GM03348 (cell line): ENCODE measurements at places on chromosomes 7 and 10.

GRCh38 chr10:56943221-56943755 lies 582.2 kb upstream of the ZWINT start:
- DNase-seq: no peak

GRCh38 chr10:43963379-43963778 lies 314.7 kb upstream of the ZNF32 start:
- DNase-seq: no peak

- peak; percentile 18 for DNase-seq
Observed at GRCh38 chr7:68619526-68619925, 978.7 kb upstream of the AUTS2 start.

- DNase-seq: no peak
Observed at GRCh38 chr10:101768791-101769170, 7.1 kb downstream of the FGF8 start.

GRCh38 chr10:93123766-93124165 lies 50.1 kb downstream of the CYP26A1 start:
- no peak for DNase-seq

- no peak for DNase-seq
Observed at GRCh38 chr10:46042527-46042926, 3.5 kb downstream of the MSMB start.

DNA sequence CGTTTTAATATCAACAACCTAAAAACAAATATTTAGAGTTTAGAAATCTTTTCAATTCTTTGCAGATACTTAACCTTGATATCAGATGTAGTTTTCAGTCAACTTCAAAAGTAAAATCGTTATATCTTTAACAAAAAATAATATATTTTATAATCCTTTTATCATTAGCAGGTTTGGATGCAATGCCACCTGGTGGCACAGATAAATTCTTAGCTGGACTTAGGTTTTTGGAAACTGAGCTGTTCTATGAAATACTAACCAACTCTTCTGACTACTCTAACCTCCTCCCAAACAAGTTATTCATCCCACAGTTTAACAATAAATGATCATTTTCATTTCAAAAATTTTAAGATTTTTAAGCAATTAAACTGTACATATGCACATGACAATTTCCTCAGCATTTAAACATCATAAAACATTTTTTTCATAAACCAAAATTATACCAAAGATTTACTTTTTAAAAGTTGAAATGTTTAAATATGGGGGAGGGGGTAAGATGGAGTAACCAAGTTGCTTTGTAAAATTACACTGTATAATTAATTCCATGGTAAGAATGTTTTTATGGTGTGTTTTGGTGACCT lies 56.9 kb downstream of the HIBADH start:
- DNase-seq: peak; percentile 24

GRCh38 chr10:124066781-124067714 lies 26.4 kb downstream of the CHST15 start:
- no peak for DNase-seq

DNA sequence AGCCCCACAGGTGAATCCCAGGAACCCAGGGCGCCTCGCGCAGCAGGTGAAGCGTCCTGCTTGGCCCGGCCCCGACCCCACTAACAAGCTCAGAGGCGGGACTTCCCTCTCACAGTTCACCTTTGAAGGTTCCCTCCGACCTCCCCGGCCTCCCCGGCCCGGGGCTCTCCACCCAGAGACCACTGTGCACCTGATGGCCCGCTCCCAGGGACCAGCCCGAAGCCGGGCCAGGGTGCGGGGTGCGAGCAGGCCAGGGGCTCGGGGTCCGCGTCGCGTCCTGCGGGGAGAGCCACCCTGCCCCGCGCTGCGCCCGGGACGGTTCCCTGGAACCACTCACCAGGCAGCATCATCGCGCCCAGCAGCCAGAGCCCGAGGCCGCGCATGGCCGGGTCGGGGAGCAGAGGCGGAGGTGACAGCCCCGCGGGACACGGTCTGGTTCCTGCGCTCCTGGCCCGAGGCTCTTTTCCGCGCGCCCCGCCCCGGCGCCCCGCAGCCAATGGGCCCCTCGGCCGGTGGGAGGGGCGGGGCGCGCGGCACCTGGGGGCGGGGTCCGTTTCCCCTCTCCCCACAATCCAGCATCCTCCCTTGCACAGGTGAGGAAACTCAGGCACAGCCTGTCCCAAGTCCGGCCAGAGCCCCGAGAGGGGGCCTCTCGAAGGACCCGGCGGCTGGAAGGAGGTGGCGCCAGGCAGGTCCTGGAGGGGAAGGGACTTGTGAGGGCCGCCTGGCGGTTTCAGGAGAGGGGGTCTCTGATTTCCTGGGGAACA lies at the start of gene ADAM8:
ADAM8 (minus strand) TSS at position 434 of the 767 bp plus-strand sequence; CDS start at position 383, 51 bp downstream.
- DNase-seq: peak; percentile 62

DNA sequence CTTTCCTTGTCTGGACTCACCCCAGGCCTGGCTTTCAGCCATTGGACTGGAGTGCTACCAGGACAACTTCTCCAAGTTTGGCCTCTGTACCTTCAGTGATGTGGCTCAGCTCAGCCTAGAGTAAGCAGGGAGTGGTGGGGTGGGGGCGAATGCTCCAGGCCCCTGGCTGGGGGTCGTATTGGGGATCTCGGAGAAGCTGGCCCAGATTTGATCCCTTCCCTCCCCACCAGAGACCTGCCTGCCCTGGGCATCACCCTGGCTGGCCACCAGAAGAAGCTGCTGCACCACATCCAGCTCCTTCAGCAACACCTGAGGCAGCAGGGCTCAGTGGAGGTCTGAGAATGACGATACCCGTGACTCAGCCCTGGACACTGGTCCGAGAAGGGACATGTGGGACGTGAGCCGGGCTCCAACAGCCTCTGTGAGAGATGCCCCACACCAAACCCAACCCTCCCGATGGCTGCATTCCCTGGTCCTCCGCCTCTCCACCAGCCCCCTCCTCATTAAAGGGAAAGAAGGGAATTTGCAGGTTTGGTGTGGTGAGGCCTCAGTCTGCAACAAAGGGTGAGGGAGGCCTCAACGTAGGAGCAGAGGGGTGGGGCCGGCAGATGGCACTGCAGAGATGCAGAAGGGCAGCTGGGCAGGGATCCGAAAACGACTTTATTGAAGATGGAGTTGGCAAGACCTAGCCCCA lies 14.8 kb downstream of the TRPV6 start:
- DNase-seq: no peak

- DNase-seq: no peak
Observed at GRCh38 chr10:63627396-63627795, 106.2 kb downstream of the REEP3 start.

GRCh38 chr7:99562832-99563231 lies 4.4 kb downstream of the ZNF655 start:
- DNase-seq: peak; percentile 93

DNA sequence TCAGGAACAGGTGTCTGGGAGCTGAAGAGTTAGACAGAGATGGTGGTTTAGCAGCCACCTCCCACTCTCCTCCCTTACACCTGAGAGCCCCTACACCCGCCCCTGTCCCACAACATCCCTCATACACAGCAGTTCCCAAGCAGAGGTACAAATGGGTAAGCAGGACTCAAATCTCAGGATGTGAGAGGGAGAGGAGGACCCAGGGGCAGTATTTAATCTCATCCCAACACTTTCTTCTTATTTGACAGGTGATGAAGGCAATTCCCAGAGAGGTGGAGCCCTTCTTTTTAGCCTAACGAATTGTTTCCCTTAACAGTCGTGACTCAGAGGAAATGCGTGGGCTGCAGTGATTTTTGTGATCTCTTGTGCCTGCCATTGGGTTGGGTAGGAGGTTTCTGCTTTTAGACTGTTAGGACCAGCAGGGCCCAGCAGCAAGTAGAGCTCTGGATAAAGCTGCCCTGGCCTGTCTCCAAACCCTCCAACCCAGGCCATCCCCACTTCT lies 191.3 kb downstream of the HECW1 start:
- no peak for DNase-seq

- no peak for DNase-seq
Observed at GRCh38 chr7:148662646-148663045, 36.1 kb upstream of the CUL1 start.

GRCh38 chr7:103924184-103924583 lies 65.3 kb downstream of the RELN start:
- no peak for DNase-seq

- no peak for DNase-seq
Observed at GRCh38 chr10:91711885-91712680, 79.2 kb upstream of the PPP1R3C start.

DNA sequence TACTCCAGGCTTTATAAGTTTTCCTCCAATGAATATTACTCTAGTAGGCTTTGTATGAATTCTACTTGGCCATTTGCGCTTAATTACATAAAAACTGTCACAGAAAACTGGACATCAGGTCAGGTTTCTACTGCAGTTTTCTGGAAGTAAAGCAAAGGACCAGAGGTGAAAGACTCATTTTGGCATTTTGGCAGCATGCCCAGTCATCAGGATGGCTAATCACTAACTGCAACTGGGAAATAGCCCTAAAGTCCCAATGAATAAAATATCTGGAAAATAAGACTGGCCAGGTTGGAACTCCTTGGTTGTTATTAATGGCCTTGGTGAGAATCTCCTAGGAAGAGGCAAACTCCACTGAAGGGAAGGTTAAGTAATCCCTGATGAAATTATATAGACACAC lies 75.5 kb downstream of the COPG2 start:
- DNase-seq: no peak

- DNase-seq: no peak
Observed at GRCh38 chr7:26034391-26034790, 117.6 kb upstream of the NFE2L3 start.

- DNase-seq: peak; percentile 86
Observed at GRCh38 chr10:92238586-92239098, 52.2 kb downstream of the CPEB3 start.
